Kidney capillary endothelial cell (primary cell): ENCODE measurements at places on chromosomes 3 and 15.
A peak's percentile ranks its signal among the peaks of the same experiment; 100 is the strongest.

GRCh38 chr3:132911741-132912415 is 126.3 kb upstream of the TMEM108 start:
- DNase-seq = no peak

DNA sequence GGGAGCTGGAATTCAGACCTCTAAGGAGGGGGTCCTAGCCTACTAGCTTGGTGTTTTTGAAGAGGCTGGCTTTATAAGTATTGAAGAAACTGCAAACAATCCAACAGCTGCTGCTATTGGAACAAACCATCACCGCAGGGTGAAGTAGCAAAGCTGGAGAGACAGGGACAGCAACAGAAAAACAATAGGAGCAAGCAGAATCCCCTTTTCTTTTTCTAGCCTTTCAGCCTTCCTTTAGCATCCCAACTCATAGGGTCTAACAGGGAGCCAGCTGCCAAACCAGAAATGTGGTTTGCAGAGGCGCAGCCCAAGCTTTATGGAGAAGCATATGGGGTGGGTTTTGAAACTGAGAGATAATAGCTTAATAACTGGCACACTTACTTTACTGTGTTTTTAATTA is 106.2 kb upstream of the CHMP2B start:
- DNase-seq = no peak

DNA sequence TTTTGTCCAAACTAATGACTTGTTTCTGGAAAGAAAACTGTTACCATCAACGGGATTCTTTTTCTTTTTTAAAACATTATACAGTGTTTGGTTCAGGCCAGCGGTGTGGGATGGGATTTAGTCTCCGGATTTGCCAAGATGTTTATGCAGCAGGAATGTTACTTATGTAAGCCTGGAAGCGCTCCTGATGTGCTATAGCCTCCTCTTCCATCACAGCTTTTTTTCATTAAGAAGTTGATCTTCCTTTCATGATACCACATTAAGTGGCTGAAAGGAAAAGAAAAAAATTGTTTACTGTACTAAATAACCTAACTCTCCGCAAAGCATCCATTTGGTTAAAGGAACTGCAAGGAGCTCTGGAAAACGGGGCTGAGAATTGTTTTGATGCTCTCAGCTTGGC is 120.5 kb upstream of the ALDH1A3 start:
- no peak for DNase-seq

- peak; percentile 14 for DNase-seq
These were observed 48.3 kb downstream of the DHX36 start for GRCh38 chr3:154275965-154276364.

DNA sequence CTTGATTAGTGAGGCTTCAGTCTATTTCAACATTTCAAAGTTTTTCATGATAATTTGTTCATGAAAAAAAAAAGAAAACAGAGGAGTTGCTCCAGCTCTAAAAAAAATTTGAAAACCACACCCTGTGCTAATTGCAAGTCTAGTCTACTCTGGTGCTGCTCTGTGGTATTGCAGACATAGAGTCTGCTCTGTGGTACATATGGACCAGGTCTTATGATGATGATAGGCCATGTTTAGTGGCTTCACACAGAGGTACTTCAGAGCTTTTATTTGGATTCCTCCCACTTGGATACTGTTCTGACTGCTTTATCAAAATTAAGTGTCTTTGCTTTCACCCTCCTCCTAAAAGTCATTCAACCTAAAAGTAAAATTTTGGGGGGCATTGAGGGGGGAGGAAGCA is 160.8 kb downstream of the ALCAM start:
- DNase-seq = no peak

GRCh38 chr3:156693166-156693565 is 18.8 kb downstream of the TIPARP start:
- DNase-seq = peak; percentile 32

GRCh38 chr3:121703973-121704372 is 43.3 kb upstream of the HCLS1 start:
- DNase-seq = no peak

GRCh38 chr3:196629228-196629627 is 10.3 kb upstream of the NRROS start:
- no peak for DNase-seq
